ENCODE measurements at places on chromosomes 16 and 17.
A peak's percentile ranks its signal among the peaks of the same experiment; 100 is the strongest.

GRCh38 chr17:80254396-80255251 lies 6.0 kb upstream of the RNF213 start:
- DNase-seq = peak; percentile 89

GRCh38 chr16:726438-727290 lies at the start of the genes CCDC78 and HAGHL:
CCDC78 (minus strand) TSS chr16:726443; CDS start chr16:726367, 76 bp downstream.
HAGHL (plus strand) TSS chr16:727106; CDS start chr16:727510, 404 bp downstream.
- peak; percentile 82 for DNase-seq

DNA sequence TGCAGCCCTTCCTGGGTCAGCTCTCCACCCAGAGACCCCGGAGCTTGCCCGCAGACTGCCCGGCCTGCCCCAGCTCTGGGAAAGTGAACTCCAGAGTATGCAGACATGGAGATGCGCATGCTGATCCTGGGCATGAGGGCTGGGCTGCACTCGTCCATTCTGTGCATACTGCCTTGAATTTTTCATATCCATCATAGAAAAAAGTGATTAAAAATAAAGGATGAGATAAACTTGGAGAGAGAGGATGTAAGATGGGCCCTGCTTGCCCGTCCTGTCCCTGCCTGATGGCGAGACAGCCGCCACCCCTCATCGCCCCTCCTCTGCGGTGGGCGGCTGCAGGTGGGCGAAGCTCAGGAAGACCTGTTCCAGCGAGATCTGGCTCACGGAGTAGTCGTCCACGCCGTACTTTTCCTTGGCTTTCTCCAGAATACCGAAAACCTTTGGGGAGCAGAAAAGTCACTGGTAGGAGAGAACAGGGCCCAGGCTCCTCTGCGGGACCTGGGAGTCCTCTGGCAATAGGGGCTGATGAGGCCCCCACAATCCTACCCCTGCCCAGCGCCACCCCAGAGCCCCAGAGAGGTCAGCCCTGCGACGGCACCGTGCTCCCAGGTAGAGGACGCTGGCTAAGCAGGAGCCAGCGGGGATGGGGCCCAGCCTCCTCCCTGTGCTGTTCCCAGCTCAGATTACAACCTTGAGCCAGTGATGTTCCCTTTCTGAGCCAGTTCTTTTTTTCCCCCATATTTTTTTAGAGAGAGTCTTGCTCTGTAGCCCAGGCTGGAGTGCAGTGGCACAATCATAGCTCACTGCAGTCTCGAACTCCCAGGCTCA lies 8.7 kb upstream of the RNPS1 start:
- DNase-seq = no peak

DNA sequence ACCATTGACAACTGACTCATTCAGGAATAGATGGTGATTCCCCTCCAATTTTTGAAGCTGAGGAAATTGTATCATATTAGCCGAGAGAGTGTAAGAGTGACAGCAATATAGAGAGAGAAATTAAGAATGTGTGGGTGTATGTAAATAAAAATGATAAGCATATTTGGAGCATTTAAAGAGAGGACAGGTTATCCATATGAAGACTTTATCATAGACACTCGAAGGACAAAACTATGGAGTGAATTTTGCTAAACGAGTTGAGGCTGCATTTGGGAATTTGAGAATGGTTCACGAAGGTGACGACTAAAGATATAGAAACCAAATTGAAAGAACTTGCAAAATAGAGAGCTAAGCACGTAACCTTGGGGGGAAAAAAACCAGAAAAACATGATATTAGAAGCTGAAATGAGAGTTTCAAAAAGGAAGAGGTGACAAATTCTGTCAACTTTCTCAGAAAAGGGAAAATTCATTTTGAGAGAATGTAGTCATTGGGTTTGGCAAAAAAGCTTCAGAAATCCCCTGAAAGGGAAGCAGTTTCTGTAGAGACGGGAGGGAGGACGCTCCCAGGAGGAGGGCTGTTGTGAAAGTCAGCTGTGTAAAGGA lies 129.7 kb downstream of the KCNJ2 start:
- DNase-seq = no peak

GRCh38 chr17:78361225-78361701 lies 1.4 kb upstream of the SOCS3 start:
- DNase-seq = no peak

- DNase-seq = no peak
Measured at GRCh38 chr16:57534337-57534880, 2.0 kb downstream of the CCDC102A start.

- no peak for DNase-seq
Measured at GRCh38 chr17:55614061-55614460, 102.8 kb upstream of the SMIM36 start.

GRCh38 chr17:31786796-31787481 lies 72.1 kb downstream of the COPRS start:
- DNase-seq = no peak

DNA sequence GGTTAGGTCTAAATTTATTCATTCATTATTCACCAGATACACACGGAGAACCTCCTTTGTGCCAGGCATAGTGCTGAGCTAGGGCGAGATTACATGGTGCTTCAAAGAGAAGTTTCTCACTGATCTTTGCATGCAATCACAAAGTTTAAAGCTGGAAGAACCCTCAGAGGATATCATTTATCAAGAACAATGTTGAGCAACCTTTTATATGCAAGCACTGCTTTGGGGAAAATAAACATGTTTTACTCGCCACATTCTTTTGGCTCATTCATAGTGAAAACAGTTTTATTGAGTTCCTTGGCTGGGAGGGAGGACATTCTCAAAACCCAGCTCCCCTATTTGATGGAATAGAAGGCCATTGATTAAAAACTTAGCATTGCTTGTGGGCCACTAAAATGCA lies 49.8 kb upstream of the XYLT1 start:
- no peak for DNase-seq

GRCh38 chr16:57277586-57277985 lies 6.9 kb downstream of the PLLP start:
- DNase-seq = peak; percentile 63

GRCh38 chr17:33178681-33179080 lies 114.4 kb downstream of the ASIC2 start:
- no peak for DNase-seq

DNA sequence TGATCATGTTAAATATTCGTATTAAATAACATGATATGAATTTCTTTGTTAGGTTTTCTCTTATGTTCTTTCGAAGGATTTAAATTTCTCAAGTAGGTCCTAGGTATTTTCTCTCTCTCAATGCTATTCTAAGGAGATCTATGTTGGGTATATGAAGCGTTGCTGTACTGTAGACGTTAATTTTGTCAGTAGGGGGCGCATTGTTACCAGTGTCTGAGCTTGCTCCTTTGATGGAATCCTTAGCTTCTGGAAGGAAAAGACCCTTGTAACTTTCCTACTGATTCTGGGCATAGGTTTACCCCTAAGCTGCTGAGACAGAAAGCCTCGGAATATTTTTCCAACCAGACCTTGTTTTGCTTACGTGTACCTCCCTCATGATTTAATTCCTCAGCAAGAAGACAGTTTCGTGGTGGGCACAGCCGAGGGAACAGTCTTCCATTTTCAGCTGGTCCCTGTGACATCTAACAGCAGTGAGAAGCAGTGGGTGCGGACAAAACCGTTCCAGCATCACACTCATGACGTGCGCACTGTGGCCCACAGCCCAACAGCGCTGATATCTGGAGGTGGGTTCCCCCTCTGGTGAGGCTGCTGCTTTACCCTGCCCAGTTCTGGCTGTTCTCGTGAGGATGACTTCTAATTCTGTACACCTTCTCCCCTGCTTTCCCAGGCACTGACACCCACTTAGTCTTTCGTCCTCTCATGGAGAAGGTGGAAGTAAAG lies 17.9 kb downstream of the UTP4 start:
- peak; percentile 69 for DNase-seq

DNA sequence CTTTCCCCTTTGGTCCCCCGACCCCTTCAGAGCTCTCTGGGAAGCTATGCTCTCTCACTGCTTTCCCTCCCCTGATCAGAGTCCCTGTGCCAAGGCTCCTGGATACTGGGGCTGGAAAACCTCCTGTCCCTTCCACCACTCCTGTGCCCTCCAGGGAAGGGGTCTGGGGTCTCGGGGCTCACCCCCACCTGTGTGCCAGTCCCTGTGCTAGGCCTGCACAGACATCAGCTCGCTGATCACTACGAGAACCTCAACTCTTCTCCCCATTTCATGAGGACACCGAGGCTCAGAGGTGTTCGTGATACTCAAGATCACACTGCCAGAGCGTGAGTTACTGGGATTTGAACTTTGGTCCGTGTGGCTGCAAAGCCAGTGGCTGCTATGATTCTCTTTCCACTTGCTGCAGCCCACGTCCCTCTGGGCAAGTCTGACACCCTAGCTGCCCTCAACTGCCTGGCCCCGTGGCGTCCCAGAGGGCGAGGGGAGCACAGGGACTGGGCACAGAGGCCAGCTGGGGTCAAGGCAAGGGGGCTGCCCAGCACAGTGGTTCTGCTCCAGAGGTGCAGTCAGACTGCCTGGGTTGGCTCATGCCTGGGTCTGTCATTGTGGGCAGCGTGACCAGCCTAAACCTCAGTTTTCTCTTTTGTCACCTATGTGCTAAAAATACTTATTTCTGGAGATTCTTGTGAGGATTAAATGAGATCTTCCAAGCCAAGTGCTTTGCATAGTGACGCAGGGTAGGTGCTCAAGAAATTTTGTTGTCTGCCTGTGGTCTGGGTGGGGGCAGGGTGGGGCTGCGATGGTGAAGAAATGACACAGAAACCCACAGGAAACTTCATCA lies 43.8 kb upstream of the TOB1 start:
- DNase-seq = no peak

DNA sequence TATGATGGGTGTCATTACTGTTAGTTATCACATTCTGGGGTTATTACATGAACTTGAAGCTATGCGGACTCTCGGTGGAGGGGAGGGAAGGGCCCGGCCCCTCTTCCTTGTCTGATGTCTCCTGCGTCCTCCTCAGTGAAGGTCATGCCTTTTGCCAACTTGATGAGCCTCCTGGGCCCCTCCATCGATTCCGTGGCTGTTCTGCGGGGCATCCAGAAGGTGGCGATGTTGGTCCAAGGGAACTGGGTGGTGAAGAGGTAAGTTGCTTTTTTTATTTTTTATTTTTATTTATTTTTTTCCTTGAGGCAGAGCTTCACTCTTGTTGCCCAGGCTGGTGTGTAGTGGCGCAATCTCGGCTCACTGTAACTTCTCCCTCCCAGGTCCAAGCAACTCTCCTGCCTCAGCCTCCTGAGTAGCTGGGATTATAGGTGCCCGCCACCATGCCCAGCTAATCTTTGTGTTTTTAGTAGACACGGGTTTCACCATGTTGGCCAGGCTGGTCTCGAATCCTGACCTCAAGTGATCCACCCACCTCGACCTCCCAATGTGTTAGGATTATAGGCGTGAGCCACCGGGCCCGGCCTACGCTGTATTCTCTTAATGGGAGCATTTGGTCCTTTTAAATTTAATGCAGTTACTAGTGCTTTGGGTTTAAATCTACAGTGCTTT lies 21.6 kb downstream of the POLR3E start:
- no peak for DNase-seq

GRCh38 chr17:50014471-50015088 lies 19.6 kb upstream of the DLX3 start:
- no peak for DNase-seq

GRCh38 chr16:89201439-89202377 lies 1.4 kb upstream of the SLC22A31 start:
- DNase-seq = no peak

GRCh38 chr16:4767872-4768548 lies 1.0 kb upstream of the ZNF500 start:
- DNase-seq = peak; percentile 47

DNA sequence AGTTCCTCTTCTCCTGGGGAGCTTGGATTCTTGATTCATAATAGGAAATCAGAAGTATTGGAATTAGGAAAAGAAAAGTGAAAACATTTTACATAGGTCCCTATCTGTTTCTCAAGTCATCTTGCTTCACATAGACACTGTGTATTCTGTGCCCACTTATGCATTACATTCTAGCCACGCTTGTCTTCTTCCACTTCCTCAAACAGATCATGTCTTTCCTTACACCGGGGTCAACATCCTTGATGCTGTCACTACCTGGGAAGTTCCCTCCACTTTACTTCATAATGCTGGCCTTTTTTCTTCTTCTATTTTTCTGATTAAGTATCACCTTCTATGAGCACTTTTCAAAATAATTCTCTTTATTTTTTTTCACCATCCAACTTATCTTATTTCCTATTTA lies 606.4 kb upstream of the CDH8 start:
- DNase-seq = no peak

GRCh38 chr17:34993031-34993430 lies 12.7 kb downstream of the LIG3 start:
- DNase-seq = no peak

DNA sequence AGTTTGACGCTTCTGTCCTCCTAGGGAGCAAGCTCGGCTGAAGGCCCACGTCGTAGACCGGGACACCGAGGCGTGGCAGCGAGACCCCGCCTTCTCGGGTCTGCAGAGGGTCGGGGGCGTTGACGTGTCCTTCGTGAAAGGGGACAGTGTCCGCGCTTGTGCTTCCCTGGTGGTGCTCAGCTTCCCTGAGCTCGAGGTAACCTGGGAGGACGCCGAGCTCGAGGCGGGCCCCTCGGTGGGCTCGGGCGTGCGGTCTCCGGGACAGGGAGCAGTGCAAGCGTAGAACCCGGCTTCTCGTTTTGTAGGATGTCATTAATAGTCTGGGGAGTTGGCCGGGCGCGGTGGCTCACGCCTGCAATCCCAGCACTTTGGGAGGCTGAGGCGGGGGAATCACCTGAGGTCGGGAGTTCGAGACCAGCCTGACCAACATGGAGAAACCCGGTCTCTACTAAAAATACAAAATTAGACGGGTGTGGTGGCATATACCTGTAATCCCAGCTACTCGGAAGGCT lies 715 bp downstream of the ENDOV start:
- no peak for DNase-seq

- no peak for DNase-seq
Measured at GRCh38 chr17:68566442-68566738, 34.8 kb downstream of the FAM20A start.

GRCh38 chr16:19518388-19518787 lies 3.5 kb downstream of the GDE1 start:
- DNase-seq = no peak

- DNase-seq = peak; percentile 74
Measured at GRCh38 chr17:50149417-50150353, 792 bp downstream of the PPP1R9B start.

Measured in RKO (cell line).